ENCODE measurements at places on chromosomes 2 and 18.
A peak's percentile ranks its signal among the peaks of the same experiment; 100 is the strongest.

DNA sequence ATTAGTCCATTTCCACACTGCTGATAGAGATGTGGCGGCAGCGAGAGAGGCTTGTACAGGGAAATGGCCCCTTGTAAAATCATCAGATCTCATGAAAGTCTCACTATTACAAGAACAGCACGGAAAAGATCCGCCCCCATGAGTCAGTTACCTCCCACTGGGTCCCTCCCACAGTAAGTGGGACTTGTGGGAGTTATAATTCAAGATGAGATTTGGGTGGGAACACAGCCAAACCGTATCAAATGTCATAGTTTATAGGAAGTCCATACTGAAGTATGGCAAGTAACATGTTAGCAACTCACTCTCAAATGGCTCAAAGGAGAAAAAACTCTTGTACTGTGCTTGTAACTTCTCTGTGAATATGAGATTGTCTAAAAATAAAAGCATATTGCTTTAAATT lies 56.1 kb downstream of the FARP2 start:
- peak; percentile 17 for DNase-seq

GRCh38 chr2:149733936-149734685 lies 146.5 kb upstream of the MMADHC start:
- no peak for DNase-seq

DNA sequence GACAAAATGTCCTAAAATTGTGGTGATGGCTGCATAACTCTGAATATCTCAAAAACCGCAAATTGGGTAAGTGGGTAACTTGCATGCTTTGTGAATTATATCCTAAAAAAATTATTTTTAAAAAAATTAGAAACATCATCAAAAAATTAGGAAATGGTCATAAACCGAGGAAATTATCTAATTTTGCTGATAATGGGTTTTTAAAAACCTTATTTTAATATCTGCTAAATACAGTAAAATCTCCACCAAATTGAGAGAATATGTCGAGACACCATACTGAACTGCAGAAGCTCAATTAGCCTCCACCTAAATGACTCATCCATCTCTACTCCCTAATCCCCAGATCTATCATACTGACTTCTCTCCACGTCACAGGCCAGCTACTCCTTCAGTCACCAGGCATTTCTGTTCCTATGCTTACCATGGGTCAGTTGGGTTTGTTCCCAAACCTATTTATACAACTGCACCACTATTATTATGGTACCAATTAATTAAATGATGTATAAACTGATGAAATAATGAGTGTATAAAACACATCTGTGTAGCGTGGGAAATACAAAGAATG lies 36.1 kb downstream of the SPIRE1 start:
- DNase-seq = no peak

GRCh38 chr2:85651097-85651496 lies 16.9 kb downstream of the SFTPB start:
- DNase-seq = no peak

- DNase-seq = no peak
Measured at GRCh38 chr2:56117764-56118163, 66.0 kb upstream of the CCDC85A start.

Data from DMS79 (cell line).